Mucosa of descending colon (tissue), 3 donors: ENCODE measurements at places on chromosomes 3 and 15.

- DNase-seq = no peak
Observed at GRCh38 chr15:93583968-93584367, 495.0 kb upstream of the RGMA start.

GRCh38 chr3:23537101-23537551 lies 268.6 kb upstream of the UBE2E1 start:
- DNase-seq = no peak

- no peak for DNase-seq
Observed at GRCh38 chr15:33328106-33328505, 17.3 kb downstream of the RYR3 start.

GRCh38 chr3:182400838-182401237 lies 392.5 kb upstream of the ATP11B start:
- DNase-seq = no peak

GRCh38 chr3:66856533-66856932 lies 141.6 kb upstream of the KBTBD8 start:
- DNase-seq = no peak
